ENCODE measurements at places on chromosomes 7 and 10. TPM values are rescaled to one million over a fixed set of nuclear protein-coding genes. Genes with fewer than 3 reads are reported as not detected.

The ADAP1 gene
- total RNA-seq = 0.44 TPM

The EBLN1 gene
- total RNA-seq = not detected

The CPN1 gene
- not detected for total RNA-seq

The PRSS58 gene
- not detected for total RNA-seq

The AZGP1 gene
- not detected for total RNA-seq

The IFIT5 gene
- 17.1 TPM for total RNA-seq

The ZNF32 gene
- total RNA-seq = 19.9 TPM

The LOXL4 gene
- total RNA-seq = 9.1 TPM

The UCMA gene
- total RNA-seq = not detected

The DEPP1 gene
- total RNA-seq = 40.5 TPM

The SLC26A4 gene
- 1.3 TPM for total RNA-seq

The KCNIP2 gene
- total RNA-seq = not detected

The TMEM178B gene
- total RNA-seq = not detected

The HDAC9 gene
- 39.5 TPM for total RNA-seq

The MOGAT3 gene
- not detected for total RNA-seq

The GNA12 gene
- 30.9 TPM for total RNA-seq

The PON3 gene
- total RNA-seq = not detected

The ARL4A gene
- total RNA-seq = 27.4 TPM

The CTAGE6 gene
- not detected for total RNA-seq

The LEP gene
- not detected for total RNA-seq

The SORCS1 gene
- total RNA-seq = not detected

The NEUROD6 gene
- not detected for total RNA-seq

The NPC1L1 gene
- not detected for total RNA-seq

The BTBD16 gene
- total RNA-seq = not detected

The DRGX gene
- not detected for total RNA-seq

The CH25H gene
- total RNA-seq = 6.7 TPM

The PTN gene
- total RNA-seq = 0.07 TPM

The RPEL1 gene
- total RNA-seq = not detected

The CYP17A1 gene
- total RNA-seq = not detected

The CCDC172 gene
- total RNA-seq = not detected

The TMEM236 gene
- 0.80 TPM for total RNA-seq

The TMEM213 gene
- not detected for total RNA-seq

The BAIAP2L1 gene
- 2.4 TPM for total RNA-seq

The PKD2L1 gene
- total RNA-seq = not detected

The GNGT1 gene
- not detected for total RNA-seq

The TUBAL3 gene
- 0.07 TPM for total RNA-seq

The CALY gene
- not detected for total RNA-seq

The NEUROG3 gene
- not detected for total RNA-seq

The AGAP9 gene
- total RNA-seq = 1.8 TPM

The HGF gene
- total RNA-seq = 0.69 TPM

The IGF2BP3 gene
- 100 TPM for total RNA-seq

The TLL2 gene
- total RNA-seq = 0.27 TPM
